ENCODE measurements at places on chromosomes 4 and X.

DNA sequence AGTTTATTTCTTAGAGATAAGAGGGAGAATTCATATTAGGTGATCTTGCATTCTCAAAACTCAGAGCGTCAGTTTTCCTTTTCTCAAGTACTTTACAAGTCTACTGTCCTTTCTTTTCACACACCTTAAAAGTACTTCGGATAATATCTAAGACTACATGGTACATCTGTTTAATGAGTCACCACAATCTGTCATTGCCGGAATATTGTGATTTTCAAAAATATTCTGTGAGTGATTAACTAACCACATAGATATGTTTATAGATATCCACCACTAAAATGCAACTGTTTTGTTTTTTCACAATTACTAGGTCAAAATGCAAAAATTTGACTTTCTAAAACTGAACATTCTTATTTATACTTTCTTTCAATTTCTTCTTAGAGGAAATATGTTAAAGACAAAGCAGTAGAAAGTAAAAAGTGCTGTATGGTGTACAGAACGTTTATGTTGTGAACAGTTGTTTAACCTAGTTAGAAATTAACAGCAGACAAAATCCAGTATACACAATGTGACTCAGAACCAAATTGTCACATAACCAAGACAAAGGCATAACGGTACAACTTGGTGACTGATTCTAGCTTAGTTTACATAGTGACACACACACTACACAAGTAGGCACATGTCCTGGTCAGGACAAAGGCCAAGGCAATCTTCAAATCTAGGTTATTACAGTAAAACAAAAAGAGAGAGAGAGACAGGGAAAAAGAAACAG lies 482.9 kb downstream of the NAF1 start:
- DNase-seq, result no peak

GRCh38 chrX:24097741-24098260 lies 43.0 kb downstream of the EIF2S3 start:
- peak; percentile 46 for DNase-seq

- no peak for DNase-seq
Measured at GRCh38 chrX:135315864-135316263, 6.6 kb downstream of the ETDC start.

GRCh38 chr4:152107736-152108500 lies 347.1 kb upstream of the GATB start:
- no peak for DNase-seq

- no peak for DNase-seq
Measured at GRCh38 chrX:23828881-23829280, 45.9 kb downstream of the SAT1 start.

- DNase-seq, result no peak
Measured at GRCh38 chrX:23246001-23246400, 88.6 kb upstream of the PTCHD1 start.

DNA sequence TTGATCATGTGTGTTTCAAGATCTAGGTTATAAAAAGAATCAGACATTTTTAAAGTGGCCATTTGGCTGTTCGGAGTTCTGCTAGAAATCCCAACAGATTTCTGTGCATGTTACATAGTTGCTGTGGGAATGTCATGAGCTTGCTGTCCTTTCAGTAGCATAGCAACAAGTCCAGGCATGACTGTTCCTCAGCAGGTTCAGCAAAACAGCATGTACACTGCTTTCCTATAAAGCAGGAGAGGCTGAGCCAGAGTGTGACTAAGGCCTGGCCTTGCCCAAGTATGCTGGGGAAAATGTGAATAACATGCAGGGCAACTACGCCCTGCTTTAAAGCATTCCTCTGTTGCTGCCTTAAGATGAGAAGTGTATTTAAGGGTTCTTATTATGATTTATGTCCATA lies 217.1 kb upstream of the SMIM31 start:
- DNase-seq, result peak; percentile 28

GRCh38 chr4:152598454-152598853 lies 62.6 kb upstream of the FBXW7 start:
- no peak for DNase-seq

GRCh38 chr4:153747406-153747955 lies 12.3 kb downstream of the RNF175 start:
- no peak for DNase-seq

GRCh38 chrX:153984351-153985178 lies 12.0 kb downstream of the TMEM187 start:
- no peak for DNase-seq

GRCh38 chr4:164027805-164028204 lies 533.3 kb downstream of the TMA16 start:
- no peak for DNase-seq

DNA sequence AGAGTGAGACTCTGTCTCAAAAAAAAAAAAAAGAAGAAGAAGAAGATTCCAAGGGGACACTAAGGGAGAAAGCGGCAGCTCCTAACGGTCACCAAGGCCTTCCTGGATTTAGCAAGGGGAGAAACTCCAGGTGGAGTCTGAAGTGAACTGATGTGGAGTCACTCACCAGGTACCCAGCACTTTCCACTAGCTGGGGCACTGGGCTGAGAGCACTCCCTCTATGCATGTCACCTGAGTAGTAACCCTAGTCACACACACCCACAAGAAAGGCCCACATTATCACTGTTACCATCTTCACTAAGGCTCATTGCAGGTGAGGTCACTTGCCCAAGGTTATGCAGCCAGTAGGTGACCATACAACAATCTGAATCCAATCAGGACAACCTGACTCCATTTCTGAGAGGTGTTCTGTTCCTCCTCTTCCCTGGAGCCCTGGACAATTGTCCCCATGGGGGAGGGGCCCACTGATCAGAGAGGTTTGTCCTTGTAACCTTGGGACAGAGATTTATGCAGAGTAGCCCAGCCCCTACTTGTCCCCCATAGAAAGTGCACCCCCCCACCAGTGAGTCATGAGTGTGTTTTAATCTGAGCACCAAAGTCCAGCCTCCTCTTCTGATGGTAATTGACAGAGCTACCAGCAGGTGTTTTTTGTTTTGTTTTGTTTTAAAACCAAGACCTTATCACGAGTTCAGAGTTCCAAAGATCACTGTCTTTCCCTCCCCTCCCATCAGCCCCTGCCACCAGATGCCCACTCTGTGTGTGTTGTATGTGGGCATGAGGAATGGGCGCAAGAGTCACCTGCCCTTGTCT lies 5.9 kb upstream of the SASH3 start:
- DNase-seq, result no peak

- no peak for DNase-seq
Measured at GRCh38 chr4:145414841-145415240, 66.8 kb upstream of the SMAD1 start.

- no peak for DNase-seq
Measured at GRCh38 chr4:17195461-17196275, 297.2 kb upstream of the LDB2 start.

DNA sequence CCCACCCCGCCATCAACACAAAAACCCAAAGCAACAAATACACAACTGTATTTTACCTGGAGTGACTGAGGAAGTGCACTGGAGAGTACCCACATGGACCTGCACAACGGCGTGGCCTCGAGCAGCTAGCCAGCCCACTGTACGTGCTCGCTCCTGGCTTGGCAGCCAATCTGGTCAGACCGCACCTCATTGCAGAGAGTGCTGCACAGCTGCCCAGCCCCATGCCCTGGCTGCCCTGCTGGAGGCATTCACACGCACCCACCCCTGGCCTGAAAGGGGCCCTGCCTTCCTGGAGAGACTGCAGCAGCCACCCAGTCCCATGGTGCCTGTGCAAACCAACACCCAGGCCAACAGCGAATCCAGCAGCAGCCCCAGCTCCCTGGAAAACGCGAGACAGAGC lies 116.3 kb downstream of the GALNTL6 start:
- DNase-seq, result no peak

GRCh38 chrX:64975491-64975890 lies 759 bp downstream of the ZC4H2 start:
- DNase-seq, result no peak

Measured in fibroblast of the conjunctiva (primary cell).